Keratinocyte (primary cell): ENCODE measurements at places on chromosomes 13 and 19. TPM values are rescaled to one million over a fixed set of nuclear protein-coding genes. Genes with fewer than 3 reads are reported as not detected.

GRCh38 chr13:59346999-59347723 lies 816.6 kb downstream of the DIAPH3 start:
- DNase-seq, result no peak
- no peaks in the 10 kb centered on the region for H3K36me3 ChIP-seq
- no peaks in the 10 kb centered on the region for H3K27me3 ChIP-seq
- H3K4me1 ChIP-seq, result no peaks in the 10 kb centered on the region
- no peak overlapping the region for H3K27ac ChIP-seq
- H3K4me3 ChIP-seq, result no peak overlapping the region

DNA sequence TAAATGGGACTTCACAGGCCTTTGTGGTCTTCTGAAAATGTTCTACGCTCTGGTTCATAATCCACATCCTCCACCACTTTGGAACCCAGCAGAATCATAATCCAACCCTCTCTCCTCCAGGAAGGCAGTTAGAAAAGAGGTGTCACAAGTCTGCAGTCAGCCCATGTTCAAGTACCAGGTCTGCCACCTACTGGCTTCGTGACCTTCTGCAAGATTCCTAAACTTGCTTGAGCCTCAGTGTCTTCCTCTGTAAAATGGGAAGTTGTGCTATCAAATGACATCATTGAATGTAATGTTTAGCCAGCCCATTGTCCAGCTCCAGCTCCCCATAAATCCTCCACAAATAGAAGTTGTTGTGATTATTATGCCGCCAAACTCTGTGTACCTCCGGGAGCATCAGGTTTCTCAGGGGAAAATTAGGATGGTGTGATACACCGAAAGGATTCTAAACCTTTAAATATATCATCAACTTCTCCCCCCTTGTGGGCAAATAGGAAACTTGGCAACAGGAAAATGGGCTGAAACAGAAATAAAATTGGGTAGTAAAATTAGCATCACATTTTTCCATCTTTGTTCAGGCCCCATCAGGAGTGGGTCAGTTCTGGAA lies 109.7 kb downstream of the NUFIP1 start:
- H3K27ac ChIP-seq, result no peak overlapping the region
- no peaks in the 10 kb centered on the region for H3K36me3 ChIP-seq
- DNase-seq, result peak; percentile 7
- H3K4me3 ChIP-seq, result no peak overlapping the region
- H3K27me3 ChIP-seq, result no peaks in the 10 kb centered on the region
- H3K4me1 ChIP-seq, result no peaks in the 10 kb centered on the region

The MBD3L2 gene
- not detected in 3 replicates for polyA plus RNA-seq

The AMH gene
- 0.02 to 0.15 TPM (median 0.07 TPM) in 3 replicates for polyA plus RNA-seq

DNA sequence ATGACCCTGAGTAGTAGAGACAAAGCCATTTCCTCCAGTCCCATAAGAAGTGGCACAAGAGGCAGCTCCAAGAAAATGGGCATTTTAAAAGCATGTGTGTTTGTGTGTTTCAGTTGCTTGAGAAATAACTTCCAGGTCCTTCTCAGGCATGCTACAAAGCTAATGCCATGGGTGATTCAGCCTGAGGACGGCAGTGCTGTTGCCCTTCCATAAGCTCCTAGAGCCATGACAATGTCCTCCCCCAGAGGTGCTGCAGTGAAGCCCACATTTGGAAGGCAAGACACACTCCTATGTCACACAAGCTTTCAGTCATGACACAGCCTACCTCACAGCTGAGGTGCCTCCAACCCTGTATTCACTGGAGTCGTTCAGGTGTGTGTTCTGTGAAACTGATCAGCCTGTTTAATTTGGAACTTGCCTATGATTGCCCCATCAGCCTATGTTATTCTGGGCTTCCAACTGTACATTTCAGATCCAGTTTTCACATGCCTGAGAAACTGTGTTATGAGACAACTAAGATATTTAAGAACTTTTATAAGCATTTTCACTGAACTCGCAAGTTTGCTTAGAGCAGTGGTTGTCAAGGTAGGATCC lies 213.6 kb downstream of the FOXO1 start:
- peaks cover 21% of the 10 kb centered on the region for H3K4me1 ChIP-seq
- H3K27me3 ChIP-seq, result no peaks in the 10 kb centered on the region
- H3K36me3 ChIP-seq, result no peaks in the 10 kb centered on the region
- no peak for DNase-seq
- H3K4me3 ChIP-seq, result no peak overlapping the region
